ENCODE measurements at places on chromosomes 2 and 18.

GRCh38 chr2:65159906-65160305, 30.0 kb upstream of the RAB1A start:
- no peak for DNase-seq

DNA sequence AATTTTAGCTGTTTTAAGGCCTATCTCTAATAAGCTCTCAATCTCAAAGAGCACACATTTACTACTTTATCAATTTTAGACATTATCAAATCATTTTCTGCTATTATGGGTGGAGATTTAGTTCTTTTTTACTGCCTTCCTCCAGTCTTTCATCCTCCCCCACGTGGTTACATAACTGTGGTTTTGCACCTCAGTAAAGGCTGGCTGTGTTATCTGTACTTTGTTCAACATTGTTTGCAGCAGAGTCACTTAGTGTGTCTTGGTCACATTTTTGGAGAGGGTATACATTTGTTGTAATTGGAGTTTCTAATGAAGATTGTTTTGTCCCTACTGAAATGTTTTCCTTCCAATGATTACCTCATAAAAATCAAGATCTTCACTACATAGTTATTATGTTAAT, 549.6 kb upstream of the CELF4 start:
- DNase-seq, result no peak

- DNase-seq, result no peak
These were observed 45.5 kb downstream of the EPAS1 start for GRCh38 chr2:46342566-46343315.

DNA sequence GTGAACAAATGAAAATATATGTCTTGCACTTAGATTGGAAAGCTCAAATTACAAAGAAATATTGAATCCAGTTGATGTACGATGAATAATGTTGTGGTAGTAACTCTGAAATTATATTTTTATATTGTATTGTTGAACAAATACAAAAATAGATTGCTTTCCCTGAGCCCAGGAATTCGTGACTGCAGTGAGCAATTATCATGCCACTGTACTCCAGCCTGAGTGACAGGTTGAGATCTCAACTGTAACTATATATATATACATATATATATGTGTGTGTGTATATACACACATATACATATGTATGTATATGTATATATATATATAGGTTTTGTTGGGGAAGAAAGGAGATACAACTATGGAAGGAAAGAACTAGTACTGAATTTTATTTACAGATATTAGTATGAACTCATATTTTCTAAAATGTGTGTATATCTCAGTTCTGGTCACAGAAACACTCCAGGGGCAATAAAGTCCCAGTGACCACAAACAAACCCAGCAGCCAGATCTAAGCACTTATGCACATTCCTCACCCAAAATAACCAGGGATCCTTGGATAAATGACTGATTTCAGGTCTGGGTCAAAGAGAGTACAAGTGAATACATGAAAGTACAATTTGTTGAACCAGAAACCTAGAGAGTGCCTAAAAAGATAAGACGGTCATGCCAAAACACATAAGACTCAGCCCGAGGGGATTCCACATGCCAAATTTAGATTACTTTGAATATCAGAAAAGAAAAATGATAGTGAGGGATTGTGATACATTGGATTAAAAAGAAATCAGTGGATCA, 146.3 kb downstream of the TMX3 start:
- DNase-seq, result no peak

GRCh38 chr2:234146087-234146826, 95.8 kb downstream of the SPP2 start:
- no peak for DNase-seq

DNA sequence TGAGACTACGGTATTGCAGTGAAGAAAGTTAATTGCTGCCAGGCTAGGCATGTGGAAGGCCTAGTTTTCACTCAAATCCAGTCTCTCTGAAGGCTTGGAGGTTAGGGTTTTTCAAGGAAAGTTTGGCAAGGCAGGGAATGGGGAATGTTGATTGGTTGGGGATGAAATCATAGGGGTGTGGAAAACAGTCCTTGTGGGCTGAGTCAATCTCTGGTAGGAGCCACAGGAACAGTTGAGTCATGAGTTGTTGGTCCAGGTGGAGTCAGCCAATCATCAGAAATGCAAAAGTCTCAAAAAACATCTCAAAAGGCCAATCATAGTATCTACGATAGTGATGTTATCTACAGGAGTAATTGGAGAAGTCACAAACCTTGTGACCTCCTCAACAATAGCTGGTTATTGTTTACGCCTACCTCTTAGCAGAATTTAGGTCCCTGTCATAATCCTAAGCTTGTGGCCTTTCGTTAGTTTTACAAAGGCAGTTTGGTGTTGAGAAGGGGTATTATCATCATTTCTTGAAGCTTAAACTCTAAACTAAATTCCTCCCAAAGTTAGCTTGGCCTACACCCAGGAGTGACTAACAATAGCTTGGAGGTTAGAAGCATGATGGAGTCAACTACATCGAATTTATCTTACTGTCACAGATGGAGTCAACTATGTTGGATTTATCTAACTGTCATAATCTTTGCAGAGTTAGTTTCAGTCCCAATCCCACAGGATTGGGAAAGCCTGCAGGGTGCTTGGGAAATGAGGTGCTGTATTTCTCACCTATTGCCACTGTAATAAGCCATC, 33.7 kb upstream of the APCDD1 start:
- DNase-seq, result no peak

DNA sequence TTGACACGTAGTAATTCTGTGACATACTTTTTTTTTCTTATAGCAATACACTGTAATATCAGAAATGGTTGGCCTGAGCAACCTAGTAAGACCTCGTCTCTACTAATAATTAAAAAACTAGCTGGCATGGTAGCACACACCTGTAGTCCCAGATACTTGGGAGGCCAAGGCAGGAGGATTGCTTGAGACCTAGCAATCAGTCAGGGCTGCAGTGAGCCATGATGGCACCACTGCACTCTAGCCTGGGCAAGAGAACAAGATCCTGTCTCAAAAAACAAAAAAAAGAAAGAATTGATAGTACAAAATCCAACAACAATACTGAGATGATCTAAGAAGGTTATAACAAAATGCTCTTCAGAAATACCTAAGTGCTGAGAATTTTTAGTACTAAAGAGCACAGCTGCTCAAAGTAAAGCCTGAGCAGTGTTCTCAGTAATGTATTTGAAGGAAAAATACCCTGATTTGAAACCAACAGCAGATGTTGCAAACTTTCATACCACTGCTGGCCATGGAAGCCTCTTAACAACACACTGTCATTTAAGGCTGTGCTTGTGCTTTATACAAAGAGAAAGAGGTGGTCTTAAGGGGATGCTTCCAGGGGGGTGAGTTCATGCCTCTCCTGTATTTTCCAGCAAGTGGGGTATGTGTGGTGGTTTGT, 132.6 kb upstream of the CDCA7 start:
- no peak for DNase-seq

- peak; percentile 75 for DNase-seq
These were observed 23.3 kb upstream of the MC5R start for GRCh38 chr18:13800505-13801259.

DNA sequence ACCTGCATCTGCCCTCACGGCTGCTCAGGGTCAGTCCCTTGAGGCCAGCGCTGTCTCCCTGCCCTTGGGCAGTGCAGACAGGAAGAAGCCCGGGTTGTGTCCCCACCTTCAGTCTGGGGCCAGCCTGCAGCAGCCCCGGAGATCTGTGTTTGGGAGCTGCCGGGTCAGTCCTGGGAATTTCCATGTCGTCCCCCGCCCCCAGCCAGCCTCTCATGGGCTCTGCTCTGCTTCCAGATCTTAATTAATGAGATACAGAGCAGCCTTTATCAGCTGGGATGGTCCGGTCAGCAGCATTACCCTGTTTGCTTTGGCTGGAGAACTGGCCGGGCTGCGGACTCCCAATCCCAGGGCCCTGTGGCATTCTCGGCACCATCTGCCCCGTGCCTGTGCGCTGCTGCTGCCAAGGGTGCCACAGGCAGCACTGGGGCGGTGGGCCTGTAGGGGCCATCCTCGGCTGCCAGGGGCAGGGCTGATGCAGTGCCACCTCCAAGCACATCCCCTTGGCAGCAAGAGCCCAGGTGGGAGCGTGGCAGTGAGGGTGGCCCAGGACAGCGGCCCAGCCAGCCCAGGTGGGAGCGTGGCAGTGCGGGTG, 2.4 kb downstream of the BOK start:
- DNase-seq, result no peak

GRCh38 chr2:24175631-24176187, 856 bp downstream of the FAM228A start:
- DNase-seq, result no peak

DNA sequence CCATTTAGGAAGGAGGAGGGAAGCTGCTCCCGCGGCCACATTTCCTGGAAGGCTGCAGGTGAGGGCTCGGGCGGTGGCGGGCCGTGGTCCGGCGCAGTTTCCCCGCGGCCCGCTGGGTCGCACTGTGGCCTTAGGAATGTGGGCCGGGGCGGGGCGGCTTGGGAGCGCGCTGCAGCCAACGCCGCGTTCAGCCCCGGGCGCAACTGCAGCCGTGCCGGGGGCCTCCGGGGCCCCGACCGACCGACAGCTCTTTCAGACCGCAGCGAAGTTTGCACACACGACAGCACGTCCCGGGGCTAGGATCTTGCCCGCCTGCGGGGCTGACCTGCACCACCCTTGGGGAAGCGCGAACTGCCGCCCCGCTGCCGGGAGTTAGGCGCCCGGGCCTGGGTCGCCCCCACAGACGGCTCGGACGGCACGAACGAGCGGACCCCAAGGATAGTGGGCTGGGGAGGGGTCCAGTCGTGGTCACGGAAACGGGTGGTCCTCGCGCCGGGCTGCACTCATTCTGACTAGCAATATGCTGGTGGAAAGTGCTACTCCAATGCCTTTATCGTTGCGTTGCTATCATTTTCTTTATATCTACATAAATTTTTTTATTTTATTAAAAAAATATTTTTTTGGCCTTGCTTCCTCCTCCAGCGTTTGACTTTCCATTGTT, 69.9 kb upstream of the DLX2 start:
- DNase-seq, result peak; percentile 80

DNA sequence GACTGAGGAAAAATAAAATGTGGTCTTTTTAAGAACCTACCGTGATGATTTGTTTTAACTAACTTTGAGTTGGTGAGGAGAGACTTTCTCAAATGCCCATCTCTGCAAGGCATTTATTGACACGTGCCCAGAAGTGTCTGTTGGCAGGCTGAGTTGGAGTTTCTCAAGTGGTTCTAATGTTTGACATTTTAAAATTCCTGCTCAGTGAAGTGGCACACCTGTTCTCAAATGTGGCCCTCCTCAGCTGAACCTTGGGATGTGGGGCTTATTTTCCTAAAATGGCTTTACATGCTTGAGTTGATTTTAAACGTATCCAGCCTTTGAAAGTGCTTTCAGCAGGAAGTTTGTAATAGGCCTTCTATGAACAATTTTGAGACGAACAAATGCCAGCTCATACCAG, 876 bp upstream of the CAVIN2 start:
- DNase-seq, result no peak

DNA sequence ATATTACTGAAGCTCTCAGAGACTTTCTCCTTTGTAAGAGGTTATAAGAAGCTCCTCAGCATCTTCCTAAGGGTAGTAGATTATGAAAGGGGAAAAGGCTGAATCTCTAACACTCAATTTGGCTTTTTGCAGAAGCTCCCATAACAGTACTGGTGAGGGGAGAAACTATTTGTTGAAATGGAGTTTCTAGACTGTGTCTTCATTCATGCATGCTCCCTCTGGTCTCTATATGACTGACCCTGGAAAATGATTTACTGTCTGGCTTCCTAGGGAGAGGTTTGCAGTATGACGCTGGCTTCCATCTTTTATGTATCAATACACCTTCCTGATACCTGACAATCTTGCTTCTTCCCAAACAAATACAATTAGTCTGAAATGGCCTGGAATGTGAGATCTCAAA, 63.9 kb downstream of the LDAH start:
- DNase-seq, result no peak

- DNase-seq, result no peak
These were observed 80.3 kb downstream of the EDAR start for GRCh38 chr2:108908713-108909070.

- no peak for DNase-seq
These were observed 10.8 kb upstream of the EFHD1 start for GRCh38 chr2:232622563-232622962.

DNA sequence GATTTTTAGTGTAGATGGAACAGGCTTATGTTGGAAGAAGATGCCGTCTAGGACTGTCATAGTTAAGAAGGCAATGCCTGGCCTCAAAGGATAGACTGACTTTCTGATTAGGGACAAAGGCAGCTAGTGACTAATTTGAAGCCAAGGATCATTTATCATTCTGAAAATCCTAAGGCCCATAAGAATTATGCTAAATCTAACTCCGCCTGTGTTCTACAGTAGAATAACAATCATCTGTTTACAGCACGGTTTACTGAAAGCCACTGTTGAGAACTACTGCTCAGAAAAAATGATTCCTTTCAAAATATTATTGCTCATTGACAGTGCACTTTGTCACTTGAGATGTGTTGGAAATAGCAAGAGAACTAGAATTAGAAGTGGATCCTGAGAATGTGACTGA, 44.5 kb downstream of the BABAM2 start:
- no peak for DNase-seq

- no peak for DNase-seq
These were observed 64.3 kb upstream of the PLA2R1 start for GRCh38 chr2:160126756-160127155.

- DNase-seq, result no peak
These were observed 265.1 kb downstream of the NCKAP5 start for GRCh38 chr2:133303150-133303549.

- no peak for DNase-seq
These were observed 359.9 kb downstream of the TNS1 start for GRCh38 chr2:217642944-217643343.

- DNase-seq, result no peak
These were observed 239.9 kb downstream of the CYRIA start for GRCh38 chr2:16425462-16426336.

- peak; percentile 35 for DNase-seq
These were observed 55.4 kb downstream of the BOLA3 start for GRCh38 chr2:74092275-74092674.

DNA sequence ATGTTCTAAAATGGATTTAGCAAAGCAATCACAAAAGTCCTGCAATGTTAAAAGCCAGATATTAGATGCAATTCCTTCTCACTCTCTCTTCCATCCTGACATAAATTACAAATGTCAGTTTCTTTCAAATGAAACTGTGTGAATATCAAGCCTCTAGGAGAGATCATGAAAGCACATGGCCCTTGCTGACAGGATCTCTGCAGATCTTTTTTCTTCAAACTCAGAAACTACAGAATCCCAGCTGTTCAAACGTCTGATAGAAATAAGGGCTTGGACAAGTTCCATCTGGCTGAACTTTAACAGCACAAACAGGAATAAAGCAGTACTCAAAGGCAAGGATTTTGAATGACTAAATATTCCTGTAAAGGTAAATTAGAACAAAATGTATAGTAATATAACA, 47.6 kb downstream of the PDE1A start:
- DNase-seq, result no peak

GRCh38 chr2:181953881-181954537, 31.6 kb upstream of the PPP1R1C start:
- peak; percentile 79 for DNase-seq

- no peak for DNase-seq
These were observed 120.9 kb downstream of the RNF152 start for GRCh38 chr18:61771861-61772260.

- no peak for DNase-seq
These were observed 714.6 kb downstream of the MBD2 start for GRCh38 chr18:53509886-53510285.

Measured in activated CD8-positive, alpha-beta memory T cell treated with anti-CD3 and anti-CD28 coated beads, Interleukin-2, amount 50 U/mL, for 48 hours (primary cell).